KBM-7 (cell line): ENCODE measurements at places on chromosomes 4 and X.

DNA sequence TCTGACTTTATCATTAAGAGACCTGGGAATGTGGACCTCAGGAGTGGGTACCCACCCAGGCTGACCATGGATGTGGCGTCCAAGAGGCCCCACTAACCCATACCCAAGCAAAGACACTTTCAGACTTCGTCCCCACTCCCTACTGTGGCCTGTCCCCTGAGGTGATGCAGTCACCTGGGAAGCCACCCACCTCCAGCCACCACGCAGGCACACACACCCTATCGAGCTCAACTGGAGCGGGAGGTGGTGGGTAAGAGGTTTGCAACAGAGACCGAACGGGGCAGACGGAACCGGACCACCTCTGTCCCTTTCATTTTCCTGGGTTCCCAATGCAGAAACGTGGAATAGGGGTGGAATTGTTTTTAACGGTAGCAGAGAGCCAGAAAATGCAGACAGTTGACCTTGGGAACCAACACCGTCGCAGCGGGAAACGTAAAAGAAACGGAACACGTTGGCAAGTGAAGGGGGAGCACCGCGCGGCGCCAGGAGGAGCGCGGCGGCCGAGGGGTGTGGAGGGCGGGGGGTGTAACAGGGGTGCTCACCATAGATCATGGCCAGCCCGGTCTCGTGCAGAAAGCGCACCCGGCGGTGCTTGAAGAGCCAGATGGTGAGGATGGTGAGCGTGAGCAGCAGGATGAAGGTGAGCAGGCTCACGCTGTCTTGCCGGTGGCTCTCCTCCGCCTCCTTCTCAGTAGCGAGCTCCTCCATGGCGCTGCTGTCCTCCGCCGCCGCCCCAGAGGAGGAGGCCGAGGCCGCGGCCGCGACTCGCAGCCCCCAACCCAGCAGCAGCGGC lies 559 bp downstream of the SLC9A7 start:
- peak; percentile 50 for DNase-seq

DNA sequence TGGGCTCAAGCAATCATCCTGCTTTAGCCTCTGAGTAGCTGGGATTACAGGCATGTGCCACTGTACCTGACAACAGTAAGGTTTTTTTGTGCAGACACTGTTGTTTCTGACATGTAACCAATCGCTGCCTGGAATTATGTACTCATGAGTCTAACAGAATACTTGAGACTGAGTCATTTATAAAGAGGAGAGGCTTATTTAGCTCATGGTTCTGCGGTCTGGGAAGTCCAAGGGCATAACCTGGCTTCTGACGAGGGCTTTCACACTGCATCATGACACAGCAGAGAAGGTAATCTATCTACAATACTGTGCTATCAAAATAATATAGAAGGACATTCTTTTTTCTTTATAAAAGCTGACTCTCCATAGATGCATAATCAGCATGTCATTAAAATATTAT lies 115.5 kb upstream of the STOX2 start:
- no peak for DNase-seq

GRCh38 chr4:29718136-29718535 lies 1002.0 kb upstream of the PCDH7 start:
- DNase-seq: no peak

GRCh38 chrX:119721487-119721886 lies 28.5 kb upstream of the SEPTIN6 start:
- DNase-seq: no peak

DNA sequence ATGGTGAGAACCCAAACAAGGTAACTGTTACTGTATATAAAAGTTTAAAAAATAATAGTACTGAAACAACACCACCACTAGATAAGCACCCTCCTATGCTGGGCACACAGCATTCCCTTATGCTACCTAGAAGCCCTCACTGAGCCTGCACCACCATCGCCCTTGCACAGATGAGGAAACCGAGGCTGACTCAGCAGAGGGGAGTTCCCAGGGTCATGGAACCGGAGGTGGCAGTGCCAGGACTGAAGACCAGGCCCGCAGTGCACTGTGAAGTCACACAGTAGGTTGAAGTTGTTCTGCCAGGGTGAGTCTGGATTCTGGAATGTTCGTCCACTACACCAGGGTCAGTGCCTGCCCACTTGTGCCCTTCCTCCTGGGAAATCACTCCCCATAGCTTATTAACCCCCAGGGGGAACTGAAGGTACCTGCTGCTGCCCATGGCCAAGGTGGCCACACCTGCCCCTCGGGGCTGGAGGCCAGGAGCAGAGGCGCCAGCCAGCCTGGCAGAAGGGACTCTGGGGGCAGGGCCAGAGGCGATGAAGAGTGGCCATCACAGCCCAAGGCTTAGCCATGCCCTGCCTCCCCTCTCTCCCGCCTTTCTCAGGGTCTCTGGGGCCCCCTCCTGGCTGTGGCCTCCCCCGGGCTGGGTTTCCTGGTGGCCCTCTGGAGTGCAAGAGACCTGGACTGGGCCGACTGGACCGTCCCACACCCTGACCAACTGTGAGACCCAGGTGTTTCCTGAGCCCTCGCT lies 15.1 kb upstream of the ABLIM2 start:
- DNase-seq: no peak

- DNase-seq: no peak
Observed at GRCh38 chrX:31706466-31706865, 634.6 kb upstream of the FTHL17 start.

DNA sequence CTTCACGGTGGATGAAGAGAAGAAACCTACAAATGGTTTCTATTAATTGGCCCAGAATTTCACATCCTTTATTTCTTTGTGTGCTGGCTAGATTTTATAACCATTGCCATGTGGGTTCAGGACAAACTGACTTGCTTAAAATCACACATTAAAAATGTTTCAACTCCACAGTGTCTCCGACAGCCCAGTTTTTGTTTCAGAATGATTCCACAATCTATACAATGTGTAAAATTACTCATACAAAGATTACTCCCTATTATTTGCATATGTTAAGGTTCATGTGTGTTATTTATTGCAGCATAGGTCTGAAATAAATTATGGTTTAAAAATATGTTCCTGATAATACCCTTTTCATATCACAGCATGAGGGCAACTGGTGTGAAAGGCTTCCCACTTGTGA lies 20.6 kb downstream of the DCHS2 start:
- no peak for DNase-seq

DNA sequence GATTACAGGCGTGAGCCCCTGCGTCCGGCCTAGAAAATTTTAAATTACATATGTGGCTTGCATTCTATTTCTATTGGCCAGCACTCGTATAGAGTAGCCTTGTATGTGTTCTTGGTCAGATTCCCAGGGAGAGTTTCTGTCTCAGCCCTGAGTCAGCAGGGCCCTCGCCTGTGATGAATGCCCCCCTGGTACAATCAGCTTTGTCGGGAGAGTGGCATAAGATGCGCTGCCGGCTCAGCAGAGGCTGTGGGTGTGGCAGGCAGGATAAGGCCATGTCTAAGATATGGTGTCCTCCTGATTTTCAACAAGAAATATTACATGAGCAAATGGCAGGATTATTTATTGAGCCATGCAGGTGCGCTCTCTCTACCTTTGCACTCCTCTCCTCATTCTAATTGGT lies 1.6 kb upstream of the REELD1 start:
- DNase-seq: no peak

- DNase-seq: no peak
Observed at GRCh38 chr4:23876418-23877089, 13.3 kb downstream of the PPARGC1A start.

GRCh38 chr4:184750926-184751584 lies 17.2 kb upstream of the CENPU start:
- no peak for DNase-seq

GRCh38 chr4:8370835-8371595 lies 69.5 kb downstream of the ACOX3 start:
- DNase-seq: no peak

DNA sequence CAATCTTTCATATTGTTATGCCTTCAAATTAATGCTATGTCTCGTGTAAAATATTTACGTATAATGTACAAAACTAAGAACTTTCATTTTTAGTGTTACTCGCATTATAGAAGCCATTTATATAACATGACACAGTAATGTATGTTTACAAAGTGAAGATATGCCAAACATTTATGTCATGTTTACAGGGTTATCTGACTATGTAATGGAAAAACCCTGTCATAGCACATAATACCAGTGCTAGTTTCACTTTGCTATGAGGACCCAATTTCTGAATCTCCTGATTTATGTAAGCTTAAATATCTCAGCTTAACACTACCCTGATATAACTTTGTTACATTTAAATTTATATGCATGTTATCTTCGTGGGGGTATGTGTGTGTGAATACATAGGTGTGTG lies 233.1 kb downstream of the FAT4 start:
- no peak for DNase-seq

GRCh38 chr4:169723207-169723965 lies 34.4 kb downstream of the HPF1 start:
- peak; percentile 9 for DNase-seq

DNA sequence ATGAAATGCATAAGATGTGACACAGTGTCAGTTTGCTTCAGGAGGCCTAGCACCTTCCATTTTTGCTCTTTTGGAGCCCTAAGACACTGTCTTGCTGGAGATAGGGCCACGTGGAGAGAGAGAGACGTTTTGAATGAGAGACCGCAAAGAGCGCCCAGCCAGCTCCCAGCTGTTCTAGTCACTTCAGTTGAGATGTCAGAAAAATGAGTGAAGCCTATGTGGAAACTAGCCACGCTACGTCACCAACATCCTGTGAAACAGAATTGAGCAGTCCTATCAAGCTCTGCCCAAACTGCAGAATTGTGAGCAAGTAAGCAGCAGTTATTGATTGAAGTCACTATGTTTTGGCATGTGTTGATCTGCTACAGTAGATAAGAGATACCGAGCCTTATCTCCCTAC lies 13.1 kb downstream of the GPR82 start:
- DNase-seq: peak; percentile 35

GRCh38 chrX:46793386-46794143 lies 34.6 kb upstream of the SLC9A7 start:
- no peak for DNase-seq

GRCh38 chr4:159195361-159195769 lies 92.5 kb downstream of the RAPGEF2 start:
- DNase-seq: no peak

DNA sequence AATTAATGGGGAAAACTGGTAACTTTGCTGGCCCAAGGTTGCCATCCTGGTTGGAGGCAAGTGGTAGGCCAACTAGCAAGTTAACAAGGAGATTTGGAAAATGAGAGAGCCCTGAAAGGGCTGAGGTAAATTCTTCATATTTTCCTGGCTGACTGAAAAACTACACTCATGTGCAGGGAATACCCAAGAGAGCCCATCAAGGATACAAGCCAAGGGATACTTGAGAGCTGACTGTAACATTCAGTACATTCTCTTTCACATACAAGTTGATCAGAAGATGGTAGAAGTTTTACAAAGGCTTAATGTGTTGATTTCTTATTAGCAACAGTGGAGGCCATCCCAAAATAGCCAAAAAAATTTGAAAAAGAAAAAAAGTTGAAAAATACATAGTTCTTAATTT lies 33.3 kb downstream of the IL2 start:
- DNase-seq: no peak

DNA sequence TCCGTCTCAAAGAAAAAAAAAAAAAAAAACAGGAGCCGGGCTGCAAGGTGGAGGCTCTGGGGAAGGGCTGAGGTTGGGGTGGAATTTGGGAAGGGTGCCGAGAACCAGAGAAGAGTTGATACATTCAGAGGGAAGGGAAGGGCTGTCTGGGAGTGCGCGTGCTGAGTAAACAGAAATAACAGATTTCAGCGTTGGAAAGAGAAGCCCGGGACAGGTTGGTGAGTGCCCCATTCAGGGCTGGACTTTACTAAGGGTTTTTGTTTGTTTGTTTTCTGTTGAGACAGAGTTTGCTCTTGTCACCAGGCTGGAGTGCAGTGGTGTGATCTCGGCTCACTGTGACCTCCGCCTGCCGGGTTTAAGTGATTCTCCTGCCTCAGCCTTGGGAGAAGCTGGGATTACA lies 1.7 kb upstream of the IL3RA start:
- DNase-seq: no peak

- DNase-seq: no peak
Observed at GRCh38 chrX:30851449-30851848, 37.6 kb downstream of the TAB3 start.

DNA sequence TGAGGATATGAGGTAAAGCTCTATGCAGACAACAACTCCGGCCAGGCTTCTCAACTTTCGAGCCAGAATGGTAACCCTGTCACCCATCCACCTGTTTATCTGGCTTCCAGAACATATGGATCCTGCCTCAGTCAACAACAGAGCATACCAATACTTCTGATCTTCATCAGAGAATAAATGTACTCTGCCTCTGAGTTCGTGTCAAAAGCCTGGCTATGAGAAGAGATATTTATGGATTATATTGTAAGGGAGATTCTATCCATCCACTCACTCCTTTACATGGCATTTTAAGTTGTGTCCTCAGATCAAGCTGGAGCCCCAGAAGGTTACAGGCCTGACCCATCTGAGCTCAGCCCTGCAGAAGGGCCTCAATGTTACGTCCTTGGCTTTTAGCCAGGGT lies 9.8 kb upstream of the FOXO4 start:
- DNase-seq: no peak

DNA sequence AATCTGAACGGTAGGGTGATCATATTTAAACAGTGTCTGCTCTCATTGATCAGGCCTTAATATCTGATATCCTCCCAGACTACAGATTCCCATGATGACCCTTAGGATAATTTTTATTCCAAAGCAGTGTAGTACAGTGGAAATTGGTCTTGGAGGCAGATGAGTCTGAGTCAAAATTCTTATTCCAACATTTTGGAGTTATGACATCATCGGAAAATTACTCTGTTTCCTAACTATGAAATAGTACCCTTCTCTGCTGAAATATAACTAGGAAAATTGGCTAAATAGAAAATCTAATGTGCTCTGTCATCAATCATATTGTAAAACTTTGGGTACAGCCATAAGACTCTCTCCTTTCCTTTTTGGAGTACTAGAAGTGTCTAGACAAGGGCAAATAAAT lies 583.3 kb downstream of the STPG2 start:
- DNase-seq: no peak

GRCh38 chrX:23861215-23861896 lies 46.4 kb downstream of the APOO start:
- DNase-seq: no peak

GRCh38 chrX:41382714-41383645 lies 49.0 kb downstream of the DDX3X start:
- DNase-seq: peak; percentile 65

DNA sequence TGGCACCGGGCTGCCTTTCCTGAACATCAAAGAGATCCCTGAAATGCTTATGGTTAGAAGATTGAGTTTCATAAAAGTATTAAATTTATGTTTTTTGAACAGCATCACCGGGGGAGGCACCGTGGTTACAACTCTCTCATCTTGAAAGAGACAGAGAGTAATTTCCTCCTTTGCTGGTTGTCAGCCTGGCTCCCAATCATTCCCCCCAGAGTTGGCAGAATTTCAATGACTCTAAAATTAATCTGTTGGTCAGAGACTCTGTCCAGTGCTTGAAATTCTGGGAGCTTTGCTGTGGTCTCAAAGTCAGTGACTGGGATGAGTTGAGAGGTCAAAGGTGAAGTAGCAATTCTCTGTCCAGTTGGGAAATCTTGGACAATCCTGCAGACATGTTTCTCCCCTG lies 135.9 kb downstream of the RAB28 start:
- DNase-seq: no peak

- no peak for DNase-seq
Observed at GRCh38 chrX:64338296-64338695, 57.0 kb downstream of the MTMR8 start.

- no peak for DNase-seq
Observed at GRCh38 chrX:130090364-130090763, 19.9 kb downstream of the ELF4 start.
